ENCODE measurements at places on chromosomes 7 and 10. TPM values are rescaled to one million over a fixed set of nuclear protein-coding genes. Genes with fewer than 3 reads are reported as not detected.

Gene OR6V1
- not detected for total RNA-seq

Gene SSBP1
- total RNA-seq = 174 TPM

Gene ENKUR
- 0.08 TPM for total RNA-seq

Gene SEPHS1
- 60.3 TPM for total RNA-seq

Gene COL28A1
- not detected for total RNA-seq

Gene ADCYAP1R1
- total RNA-seq = not detected

Gene WDR91
- 13.7 TPM for total RNA-seq

Gene C10orf62
- total RNA-seq = not detected

Gene ANKRD30A
- total RNA-seq = not detected

GRCh38 chr10:101014966-101015581 is 15.5 kb downstream of the LZTS2 start:
- peak; percentile 28 for DNase-seq

- no peak for DNase-seq
Observed at GRCh38 chr7:39606352-39606751, 17.0 kb upstream of the RALA start.

- no peak for DNase-seq
Observed at GRCh38 chr10:124390471-124391187, 28.1 kb downstream of the OAT start.

- no peak for DNase-seq
Observed at GRCh38 chr10:71419750-71420149, 23.0 kb downstream of the CDH23 start.

GRCh38 chr7:1740214-1740613 is 70.1 kb downstream of the ELFN1 start:
- no peak for DNase-seq

- no peak for DNase-seq
Observed at GRCh38 chr7:111031916-111032315, 59.0 kb upstream of the LRRN3 start.

DNA sequence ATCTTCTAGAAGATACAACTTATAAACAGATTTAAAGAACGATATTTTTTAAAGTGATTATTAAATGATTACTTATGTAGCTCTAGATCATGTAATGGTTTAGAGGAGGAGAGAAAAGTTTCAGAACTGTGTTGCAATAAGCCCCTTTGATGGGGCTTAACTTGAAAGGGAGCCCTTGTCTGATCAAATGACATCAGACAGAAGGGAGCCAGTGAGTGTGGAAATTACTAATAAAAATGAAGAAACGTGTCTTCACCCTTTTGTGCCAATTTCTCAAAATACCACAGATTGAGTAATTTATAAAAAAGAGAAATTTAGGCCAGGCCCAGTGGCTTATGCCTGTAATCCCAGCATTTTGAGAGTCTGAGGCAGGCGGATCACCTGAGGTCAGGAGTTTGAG is 318.2 kb downstream of the EXOC4 start:
- DNase-seq = no peak

GRCh38 chr10:97015240-97015639 is 170.5 kb downstream of the SLIT1 start:
- no peak for DNase-seq

- DNase-seq = no peak
Observed at GRCh38 chr10:124043310-124044142, 49.9 kb downstream of the CHST15 start.

- no peak for DNase-seq
Observed at GRCh38 chr7:44402401-44403060, 77.1 kb upstream of the CAMK2B start.

- no peak for DNase-seq
Observed at GRCh38 chr7:17915796-17916195, 24.5 kb downstream of the SNX13 start.

DNA sequence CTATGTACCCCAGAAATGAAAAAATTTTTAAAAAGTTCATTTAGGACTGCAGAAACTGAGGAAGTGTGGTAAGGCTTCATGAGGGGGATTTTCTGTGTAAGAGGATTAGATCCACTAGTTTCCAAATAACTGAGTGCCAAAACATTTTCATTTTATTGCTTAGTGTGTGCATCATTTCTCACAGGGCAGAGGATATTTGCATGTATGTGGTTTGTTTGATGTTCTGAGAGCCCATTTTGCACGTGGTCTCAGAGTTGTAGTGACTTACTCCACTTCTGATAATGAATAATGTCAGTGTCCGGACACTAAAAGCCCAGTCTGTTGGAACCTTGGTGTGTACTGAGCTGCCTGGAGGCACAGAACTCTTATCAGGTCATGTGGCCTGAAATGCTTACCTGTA is 299.9 kb downstream of the AUTS2 start:
- DNase-seq = no peak

- DNase-seq = no peak
Observed at GRCh38 chr10:90813594-90814365, 44.1 kb downstream of the HTR7 start.

DNA sequence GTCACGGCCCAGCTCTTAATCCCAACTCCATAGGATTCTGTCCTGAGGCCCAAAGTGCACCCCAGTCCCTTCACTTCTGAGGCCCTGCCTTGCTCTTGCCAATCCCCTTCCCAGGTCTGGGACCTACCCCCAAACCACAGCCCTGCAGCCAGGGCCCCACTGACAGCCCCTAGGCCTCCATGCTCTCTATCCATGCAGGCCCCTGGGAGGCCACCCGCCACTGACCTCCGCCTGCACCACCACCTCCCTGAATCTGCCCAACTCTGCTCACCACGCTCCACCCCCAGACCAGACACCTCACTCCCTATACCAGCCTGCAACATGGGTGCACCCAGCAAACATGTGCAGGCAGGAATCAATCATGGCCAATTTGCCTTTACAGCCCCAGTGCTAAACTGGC is 10.2 kb downstream of the SLIT1 start:
- peak; percentile 33 for DNase-seq

DNA sequence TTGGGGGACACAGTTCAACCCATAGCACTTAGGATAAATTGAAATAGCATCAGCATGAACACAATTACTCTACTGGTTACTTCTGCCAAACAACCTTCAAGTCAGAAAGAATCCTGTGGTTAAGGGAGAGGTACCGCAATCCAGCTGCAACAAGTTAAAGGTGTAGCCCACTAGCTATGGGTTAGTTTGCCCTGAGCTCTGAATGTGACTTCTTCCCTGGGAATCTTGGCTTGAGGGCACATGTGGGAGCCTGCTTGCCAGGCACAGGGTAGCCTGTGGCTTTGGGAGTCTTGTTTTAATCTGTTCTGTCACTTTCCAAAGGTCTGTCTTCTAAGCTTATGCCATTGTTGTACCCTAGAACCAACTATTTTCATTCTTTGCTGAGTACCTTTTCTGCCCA is 8.9 kb upstream of the SGPL1 start:
- no peak for DNase-seq

GRCh38 chr7:142698429-142698828 is 50.8 kb upstream of the PRSS1 start:
- no peak for DNase-seq

- DNase-seq = no peak
Observed at GRCh38 chr10:60494774-60495173, 105.1 kb upstream of the ANK3 start.

GRCh38 chr7:84049071-84049836 is 145.3 kb downstream of the SEMA3A start:
- no peak for DNase-seq

GRCh38 chr7:25847336-25848070 is 304.5 kb upstream of the NFE2L3 start:
- no peak for DNase-seq
